NCI-H774 (cell line): ENCODE measurements at places on chromosomes 4 and X.
A peak's percentile ranks its signal among the peaks of the same experiment; 100 is the strongest.

DNA sequence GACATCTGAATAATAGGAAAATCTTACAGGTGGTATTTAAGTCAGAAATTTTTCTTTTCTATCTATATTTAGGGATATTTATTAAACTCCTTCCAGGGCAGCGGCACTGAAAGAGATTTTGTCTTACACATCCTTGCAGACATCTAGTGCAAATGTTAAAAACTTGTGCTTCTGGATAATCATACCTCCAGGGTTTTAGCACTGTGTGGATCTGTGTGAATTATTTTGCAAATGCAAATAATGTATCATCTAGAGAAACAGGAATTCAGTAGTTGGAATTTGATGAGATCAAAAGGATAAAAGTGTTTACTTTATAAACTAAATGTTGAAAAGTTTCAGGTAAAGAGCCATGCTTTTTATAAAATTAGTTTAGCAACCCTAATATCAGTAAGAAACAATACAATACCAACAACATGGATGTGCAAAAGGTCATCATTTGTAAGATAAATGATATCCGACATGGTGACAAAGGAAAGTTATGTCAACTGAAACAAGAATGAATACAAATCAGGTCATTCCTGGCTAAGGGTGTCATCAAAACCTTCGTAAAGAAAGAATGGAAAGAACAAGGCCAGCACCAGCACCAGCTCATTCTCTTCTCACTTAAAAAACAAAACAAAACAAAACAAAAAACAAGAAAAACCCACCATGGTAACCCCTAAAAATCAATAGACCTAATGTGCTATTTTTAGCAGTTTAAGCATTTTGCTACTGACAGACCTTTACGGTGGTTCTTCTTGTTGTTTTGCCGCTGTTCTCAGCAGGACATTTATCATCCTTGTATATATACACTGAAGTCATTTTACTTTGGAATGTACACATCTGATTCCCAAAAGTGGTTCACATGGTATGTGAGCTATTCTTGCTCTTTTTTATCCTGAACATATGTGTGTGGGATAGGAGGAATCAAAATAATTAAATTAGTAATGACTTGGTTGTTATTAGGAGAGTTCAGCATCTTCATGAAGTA lies 219.7 kb upstream of the NDST3 start:
- DNase-seq, result no peak

DNA sequence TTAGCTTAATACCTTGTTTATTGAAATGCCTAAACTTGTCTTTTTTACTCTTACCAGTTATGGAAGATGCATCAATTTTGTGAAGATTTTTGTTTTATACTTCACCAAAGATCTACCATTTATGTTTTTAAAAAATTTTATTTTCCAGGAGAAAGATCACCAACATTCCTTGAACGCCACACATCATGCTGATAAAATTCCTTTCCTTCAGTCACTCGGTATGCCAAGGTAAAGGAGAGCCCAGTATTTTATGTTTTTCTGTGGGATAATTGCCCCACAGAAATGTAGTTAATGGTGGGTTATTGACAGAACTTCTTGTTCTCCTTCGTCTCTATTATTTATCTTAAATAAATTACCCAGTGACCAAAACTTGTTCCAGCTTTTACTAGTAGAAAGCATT lies 217.0 kb downstream of the GC start:
- no peak for DNase-seq

- no peak for DNase-seq
Observed at GRCh38 chrX:131288738-131289511, at the start of gene IGSF1. IGSF1 (minus strand) TSS chrX:131289306; CDS start chrX:131286674, 2,632 bp downstream.

DNA sequence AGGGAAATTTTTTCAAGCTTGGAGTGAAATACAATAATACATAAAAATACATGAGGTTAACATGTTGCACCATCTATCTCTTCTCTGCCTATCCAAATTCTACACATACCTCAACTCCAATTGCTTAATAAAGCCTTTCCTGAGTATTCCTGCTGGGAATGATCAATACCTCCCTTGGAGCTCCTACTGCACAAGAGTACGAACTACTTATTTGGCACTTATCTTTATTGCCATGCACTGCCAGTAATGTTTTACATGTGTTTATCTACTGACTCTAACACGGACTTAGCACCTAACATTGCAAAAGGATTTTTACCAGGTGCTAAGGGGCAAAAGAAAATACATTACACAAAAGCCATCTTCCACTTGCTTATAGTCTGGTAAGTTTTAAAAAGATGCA lies 80.2 kb downstream of the ADGRA3 start:
- DNase-seq, result no peak

- DNase-seq, result no peak
Observed at GRCh38 chrX:22095286-22095685, 63.2 kb downstream of the PHEX start.

GRCh38 chrX:134172588-134173259 lies 64.3 kb upstream of the CCDC160 start:
- DNase-seq, result no peak

DNA sequence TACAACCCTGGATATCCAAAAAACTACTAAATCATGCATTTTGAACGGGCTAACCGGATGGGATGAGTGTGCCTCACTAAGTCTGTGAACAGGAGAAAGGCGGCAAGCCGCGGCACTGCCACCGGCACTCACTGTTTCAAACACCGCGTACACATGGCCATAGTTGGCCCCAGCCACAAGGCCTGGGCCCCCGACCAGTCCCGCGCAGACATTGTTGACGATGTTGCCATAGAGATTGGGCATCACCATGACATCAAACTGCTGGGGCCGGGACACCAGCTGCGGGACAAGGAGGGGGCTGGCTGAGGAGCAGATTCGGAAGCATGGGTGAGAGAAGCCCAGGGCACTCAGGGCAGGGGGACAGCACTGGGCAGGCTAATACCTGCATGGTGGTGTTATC lies 5.8 kb downstream of the SRPK3 start:
- DNase-seq, result no peak

DNA sequence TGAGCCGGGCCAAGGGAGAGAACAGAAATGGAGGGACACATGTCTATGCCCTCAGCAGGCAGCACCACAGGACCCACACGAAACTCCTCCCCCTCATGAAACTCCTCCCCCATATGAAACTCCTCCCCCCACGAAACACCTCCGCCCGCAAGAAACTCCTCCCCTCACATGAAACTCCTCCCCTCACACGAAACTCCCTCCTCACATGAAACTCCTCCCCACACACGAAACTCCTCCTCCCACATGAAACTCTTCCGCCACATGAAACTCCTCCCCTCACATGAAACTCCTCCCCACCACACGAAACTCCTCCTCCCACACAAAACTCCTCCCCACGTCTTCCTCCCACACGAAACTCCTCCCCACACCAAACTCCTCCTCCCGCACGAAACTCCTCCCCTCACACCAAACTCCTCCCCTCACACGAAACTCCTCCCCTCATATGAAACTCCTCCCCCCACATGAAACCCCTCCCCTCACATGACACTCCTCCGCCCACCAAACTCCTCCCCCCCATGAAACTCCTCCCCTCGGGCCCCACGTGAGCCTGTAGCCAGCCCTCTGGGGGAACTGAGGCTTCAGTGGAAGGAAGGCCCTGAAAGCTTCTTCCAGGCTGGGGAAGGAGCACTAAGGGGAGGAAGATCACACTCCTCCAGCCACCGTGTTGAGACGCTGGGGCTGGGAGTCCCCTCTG lies 15.2 kb downstream of the ADRA2C start:
- no peak for DNase-seq

GRCh38 chr4:103449296-103450023 lies 251.3 kb upstream of the CENPE start:
- DNase-seq, result no peak

GRCh38 chr4:108029731-108030130 lies 40.0 kb downstream of the HADH start:
- no peak for DNase-seq

- no peak for DNase-seq
Observed at GRCh38 chr4:161382655-161383054, 781.1 kb downstream of the FSTL5 start.

- DNase-seq, result peak; percentile 25
Observed at GRCh38 chrX:39576041-39576872, 521.5 kb downstream of the BCOR start.

DNA sequence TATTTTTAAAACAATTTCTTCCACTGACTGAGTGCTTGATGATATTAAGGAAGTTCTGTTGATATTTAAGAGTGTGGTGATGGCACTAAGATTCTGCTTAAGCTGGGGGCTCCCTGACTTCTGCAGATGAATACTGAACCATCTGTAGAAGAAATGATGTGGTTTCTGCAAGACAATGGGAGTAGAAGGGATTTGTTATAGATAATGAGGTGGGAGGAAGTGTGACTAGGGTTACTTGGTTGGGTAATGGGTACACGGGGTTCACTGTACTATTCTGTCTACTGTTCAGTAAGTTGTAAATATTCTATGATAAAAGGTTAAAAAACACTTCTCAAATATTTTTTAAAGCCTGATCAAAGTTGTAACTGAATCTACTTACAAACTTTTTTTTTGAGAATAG lies 60.9 kb upstream of the TXK start:
- DNase-seq, result no peak
